ENCODE measurements at places on chromosomes 3 and 15. TPM values are rescaled to one million over a fixed set of nuclear protein-coding genes. Genes with fewer than 3 reads are reported as not detected.

Gene IL20RB
- total RNA-seq, result 2.0 TPM

Gene AGBL1
- not detected for total RNA-seq

Gene ZIC4
- total RNA-seq, result not detected

Gene NPHP3
- total RNA-seq, result 18.9 TPM

Gene SMCO1
- not detected for total RNA-seq

Gene TM6SF1
- 15.9 TPM for total RNA-seq

Gene HHLA2
- 3.4 TPM for total RNA-seq

Gene CGNL1
- total RNA-seq, result not detected

Data from T-helper 1 cell treated with Interleukin-12 subunit alpha and Interleukin-12 subunit beta and Interleukin-4 antibody, amounts not matched to agents 30 ng/mL and 1 ng/mL, for 36 hours (primary cell).